ENCODE measurements at places on chromosomes 11 and 22.

GRCh38 chr11:117457835-117458234 is 130.2 kb downstream of the CEP164 start:
- no peak for DNase-seq

- DNase-seq = no peak
These were observed 17.6 kb downstream of the PRDM11 start for GRCh38 chr11:45163956-45164575.

GRCh38 chr11:62917906-62918502 is 3.2 kb downstream of the CHRM1 start:
- no peak for DNase-seq

GRCh38 chr11:60988658-60989057 is 17.2 kb downstream of the CD6 start:
- no peak for DNase-seq

- no peak for DNase-seq
These were observed 76.6 kb downstream of the CELSR1 start for GRCh38 chr22:46460857-46461256.

GRCh38 chr11:92449780-92450179 is 225.2 kb downstream of the FAT3 start:
- no peak for DNase-seq

DNA sequence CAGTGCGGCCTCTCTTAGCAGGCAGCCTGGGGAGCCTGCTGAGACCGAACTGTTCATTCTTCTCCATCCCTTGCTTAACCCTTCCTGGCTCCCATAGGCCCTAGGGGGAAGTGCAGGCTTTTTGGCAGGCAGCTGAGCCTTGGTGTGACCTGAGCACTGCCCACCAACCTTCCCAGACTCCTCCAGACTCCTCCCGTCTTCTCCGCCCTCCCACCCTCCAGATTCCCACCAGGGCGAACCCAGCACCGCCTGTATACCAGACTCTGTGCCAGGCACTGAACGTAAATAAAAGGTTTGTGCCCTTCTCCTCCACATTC is 7.9 kb downstream of the RELT start:
- DNase-seq = no peak

GRCh38 chr11:109016724-109017123 is 351.9 kb downstream of the DDX10 start:
- DNase-seq = no peak

DNA sequence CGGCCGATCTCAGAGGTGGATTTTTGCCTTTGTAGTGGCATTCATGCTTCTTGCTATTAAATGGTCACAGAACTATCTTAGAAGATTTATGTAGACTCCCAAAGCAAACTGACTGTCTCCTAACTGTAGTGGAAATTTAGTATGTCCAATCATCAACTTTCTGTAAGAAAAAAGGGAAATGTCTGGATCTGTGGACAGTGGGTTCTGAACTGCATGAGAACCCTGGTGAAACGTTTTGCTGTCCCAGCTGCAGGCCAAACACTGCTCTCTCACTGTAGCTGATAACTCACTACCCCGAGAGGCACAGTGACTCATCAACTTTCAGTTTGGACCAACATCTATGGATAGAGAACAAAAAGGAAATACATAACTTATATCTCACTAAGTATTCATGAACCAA is 387.1 kb downstream of the SOX6 start:
- peak; percentile 77 for DNase-seq

- DNase-seq = no peak
These were observed 48.5 kb upstream of the BMAL1 start for GRCh38 chr11:13229136-13229535.

- DNase-seq = peak; percentile 61
These were observed 20.6 kb upstream of the PLEKHB1 start for GRCh38 chr11:73625696-73626318.

DNA sequence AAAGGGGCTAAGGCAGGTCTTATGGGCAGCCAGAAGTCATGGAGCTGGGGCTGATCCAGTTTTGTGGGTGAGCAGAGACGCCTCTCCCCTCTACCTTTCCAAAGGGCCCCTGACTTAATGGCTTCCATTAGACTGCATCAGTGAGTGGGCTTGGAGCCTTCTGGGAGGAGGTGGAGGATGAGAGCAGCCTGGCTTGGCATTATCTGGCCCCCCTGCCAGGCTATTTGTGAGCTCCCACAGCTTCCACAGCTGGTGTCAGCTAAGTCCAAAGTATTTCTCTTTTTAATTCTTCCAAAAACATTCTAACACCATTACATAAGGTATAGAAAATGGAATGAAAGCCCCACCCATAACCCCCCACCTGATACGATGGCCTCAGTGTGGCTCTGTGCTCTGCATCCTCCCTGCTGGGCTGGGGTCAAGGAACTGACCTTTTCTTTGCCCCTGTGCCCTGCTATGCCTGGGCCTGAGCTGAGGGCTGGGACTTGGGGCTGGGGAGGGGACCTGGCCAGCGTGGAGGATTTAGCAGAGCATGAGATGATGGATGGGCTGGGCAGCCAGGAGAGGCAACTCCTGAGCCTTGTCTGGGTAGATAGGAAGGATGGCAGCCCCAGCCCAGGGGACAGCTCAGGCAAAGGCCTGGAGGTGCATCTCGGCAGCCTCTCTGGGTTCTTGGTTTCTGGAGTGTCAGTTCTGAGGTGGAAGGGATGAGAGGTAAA is 4.0 kb downstream of the AIFM3 start:
- DNase-seq = no peak

- no peak for DNase-seq
These were observed 98.6 kb downstream of the FEZ1 start for GRCh38 chr11:125397421-125397820.

DNA sequence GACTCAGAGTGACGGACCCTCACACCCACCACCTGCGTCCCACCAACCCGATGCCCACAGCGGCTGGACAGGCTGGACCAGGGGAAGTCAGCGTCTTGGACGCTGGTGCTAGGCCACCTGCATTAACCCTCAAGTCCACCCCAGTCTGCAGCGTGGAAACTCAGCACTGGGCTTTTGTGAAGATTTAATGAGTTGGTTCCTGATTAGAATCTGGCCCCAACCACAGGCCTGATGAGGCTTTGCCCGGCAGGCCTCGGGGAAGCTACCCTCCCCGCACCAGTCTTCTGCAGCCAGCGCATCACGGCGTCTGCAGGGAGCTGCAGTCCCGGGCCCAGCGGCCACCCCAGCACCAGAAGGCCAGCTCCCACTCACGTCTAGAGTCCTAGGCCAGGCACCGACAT is 101.0 kb downstream of the BRD1 start:
- DNase-seq = no peak

GRCh38 chr11:77309401-77310085 is 8.1 kb upstream of the GDPD4 start:
- no peak for DNase-seq

DNA sequence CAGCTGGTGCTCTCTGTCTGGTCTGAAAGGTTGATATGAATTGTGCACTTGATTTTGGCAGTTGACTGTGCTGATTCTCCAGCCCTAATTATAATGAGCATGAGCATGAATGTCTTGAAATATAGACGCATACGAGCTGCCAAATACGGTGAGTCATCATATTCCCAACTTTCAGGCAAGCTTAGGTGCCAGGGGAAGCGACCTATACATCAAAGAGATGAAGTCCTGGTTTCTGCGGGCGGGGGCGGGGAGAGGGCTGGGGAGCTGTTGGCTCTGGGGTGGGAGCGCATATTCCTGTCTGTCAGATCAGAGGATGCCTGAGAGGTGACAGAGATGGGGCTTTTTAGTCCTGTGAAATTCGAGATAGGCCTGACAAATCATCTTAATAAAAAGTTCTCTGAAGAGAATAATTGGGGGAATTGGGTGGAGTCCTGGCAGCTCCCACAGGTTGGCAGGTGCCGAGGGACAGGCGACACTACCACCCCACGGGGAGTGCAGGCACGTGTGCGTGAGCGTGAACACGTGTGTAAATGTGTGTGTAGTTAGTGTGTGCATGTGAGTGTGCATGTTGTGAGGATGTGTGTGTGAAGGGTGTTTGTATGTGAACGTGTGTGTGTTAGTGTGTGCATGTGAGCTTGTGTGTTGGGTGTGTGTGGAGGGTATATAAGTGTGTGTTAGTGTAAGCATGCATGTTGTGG is 865.3 kb downstream of the TBC1D22A start:
- DNase-seq = no peak

GRCh38 chr11:6608011-6608410 is 4.0 kb downstream of the TAF10 start:
- DNase-seq = no peak

DNA sequence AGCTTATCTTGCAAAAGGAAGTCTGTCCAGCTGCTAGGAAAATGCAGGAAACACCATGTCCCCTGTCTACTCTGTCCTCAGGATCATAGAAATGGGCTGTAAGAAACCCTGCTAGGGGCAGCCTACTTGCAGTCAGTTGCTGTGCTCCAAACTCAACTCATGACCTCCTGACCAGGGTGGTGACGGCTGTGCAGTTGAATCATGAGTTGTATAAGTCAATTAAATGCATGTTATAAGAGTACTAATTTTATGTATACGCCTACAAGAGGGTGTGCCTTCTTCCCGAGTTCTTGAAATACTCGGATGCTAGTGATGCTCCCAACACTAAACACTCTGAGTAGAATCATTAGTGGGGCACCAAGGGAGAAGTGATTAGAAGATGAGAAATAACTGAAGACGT is 776.4 kb downstream of the OPCML start:
- no peak for DNase-seq

DNA sequence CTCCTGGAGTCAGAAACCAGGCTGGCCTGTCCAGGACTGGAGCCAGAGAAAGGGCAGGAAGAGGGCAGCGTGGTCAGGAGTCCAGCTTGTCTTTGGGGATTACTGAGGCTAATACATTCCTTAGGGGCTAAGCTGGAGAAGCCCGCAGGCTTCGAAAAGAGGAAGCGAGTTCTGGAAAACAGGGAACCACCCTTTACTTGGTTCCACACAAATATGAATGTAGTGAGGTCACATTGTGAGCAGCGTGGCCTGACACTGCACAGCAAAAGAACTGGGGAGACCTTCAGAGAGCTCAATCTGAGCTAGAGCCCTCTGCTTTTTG is 132.3 kb downstream of the CEP164 start:
- no peak for DNase-seq

DNA sequence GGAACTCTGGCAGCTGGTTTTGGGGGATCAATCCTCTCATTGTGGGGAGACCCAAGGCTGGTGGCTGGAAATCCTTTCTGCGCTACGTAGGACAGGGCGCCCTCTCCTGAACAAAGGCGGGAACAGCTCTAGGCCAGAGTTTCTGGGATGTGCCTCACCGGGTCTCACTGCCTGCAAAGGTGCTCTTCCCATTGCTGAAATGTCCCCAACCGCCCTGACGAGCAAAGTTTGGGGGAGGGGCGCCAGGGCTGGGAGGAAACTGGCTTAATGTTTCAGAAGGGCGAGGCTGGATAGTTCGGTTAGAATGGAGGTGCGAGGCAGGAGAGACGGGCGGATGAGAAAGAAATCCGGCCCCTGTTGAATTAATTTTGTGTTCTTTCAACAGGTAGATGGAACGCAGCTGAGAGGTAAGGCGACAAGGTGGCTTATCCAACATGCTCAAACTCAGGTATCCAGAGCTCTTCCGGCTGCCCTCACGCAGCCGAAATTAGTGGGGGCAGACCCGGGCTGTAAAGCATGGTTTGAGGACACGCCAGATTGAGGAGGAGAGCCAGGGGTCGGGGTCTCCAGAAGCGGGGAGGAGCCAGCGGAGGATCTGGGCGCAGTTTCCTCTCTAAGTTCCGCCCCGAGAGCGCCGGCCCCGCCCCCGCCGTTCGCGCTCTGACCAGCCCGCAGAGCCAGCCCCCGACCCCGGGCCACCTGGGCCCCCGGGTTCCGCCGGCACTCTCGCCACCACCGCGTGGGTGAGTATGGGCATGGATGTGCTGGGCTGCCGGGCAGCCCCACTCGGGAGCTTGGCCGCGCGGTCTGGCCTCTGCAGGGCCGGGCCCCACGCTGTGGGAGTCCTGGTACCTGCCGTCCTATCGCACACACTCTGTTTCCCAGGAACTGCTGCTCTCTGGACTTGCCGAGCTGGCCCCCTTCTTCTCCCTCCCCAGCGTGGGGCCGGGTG is at the start of gene PGAP2:
PGAP2 (plus strand) TSS at position 652 of the 952 bp plus-strand sequence. CDS start 2,700 bp downstream, outside the sequence.
- peak; percentile 74 for DNase-seq

DNA sequence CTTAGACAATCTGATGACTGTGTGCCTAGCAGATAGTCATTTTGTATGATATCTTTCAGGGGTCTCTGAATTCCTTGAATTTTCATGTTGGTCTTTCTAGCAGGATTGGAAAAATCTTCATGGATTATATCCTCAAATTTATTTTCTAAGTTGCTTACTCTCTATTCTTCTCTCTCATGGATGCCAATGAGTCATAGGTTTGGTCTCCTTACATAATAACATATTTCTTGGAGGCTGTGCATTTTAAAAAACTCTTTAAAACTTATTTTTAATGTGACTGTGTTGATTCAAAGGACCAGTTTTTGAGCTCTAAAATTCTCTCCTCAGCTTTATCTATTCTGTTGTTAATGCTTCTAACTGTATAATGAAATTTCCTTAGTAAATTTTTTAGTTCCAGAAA is 198.7 kb downstream of the AASDHPPT start:
- DNase-seq = no peak

DNA sequence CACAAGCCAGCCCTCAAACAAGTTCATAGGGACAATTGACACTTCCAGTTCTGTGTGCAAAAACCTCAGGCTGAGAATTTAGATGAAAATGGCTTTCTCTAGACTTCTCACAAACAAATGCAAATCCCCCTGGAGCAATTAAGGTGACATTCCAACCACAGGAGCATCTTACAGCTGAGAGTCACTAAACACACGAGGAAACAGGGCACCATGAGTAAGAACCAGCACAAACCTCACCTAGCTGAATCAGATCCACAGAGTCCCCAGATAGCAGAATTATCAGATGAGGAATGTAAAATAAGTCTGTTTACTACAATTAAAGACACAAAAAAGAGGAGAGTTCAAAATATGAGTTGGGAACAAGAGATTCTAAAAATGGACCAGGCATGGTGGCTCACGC is 51.5 kb downstream of the RTL6 start:
- no peak for DNase-seq

- DNase-seq = no peak
These were observed 50.4 kb downstream of the RBFOX2 start for GRCh38 chr22:35978201-35978600.

DNA sequence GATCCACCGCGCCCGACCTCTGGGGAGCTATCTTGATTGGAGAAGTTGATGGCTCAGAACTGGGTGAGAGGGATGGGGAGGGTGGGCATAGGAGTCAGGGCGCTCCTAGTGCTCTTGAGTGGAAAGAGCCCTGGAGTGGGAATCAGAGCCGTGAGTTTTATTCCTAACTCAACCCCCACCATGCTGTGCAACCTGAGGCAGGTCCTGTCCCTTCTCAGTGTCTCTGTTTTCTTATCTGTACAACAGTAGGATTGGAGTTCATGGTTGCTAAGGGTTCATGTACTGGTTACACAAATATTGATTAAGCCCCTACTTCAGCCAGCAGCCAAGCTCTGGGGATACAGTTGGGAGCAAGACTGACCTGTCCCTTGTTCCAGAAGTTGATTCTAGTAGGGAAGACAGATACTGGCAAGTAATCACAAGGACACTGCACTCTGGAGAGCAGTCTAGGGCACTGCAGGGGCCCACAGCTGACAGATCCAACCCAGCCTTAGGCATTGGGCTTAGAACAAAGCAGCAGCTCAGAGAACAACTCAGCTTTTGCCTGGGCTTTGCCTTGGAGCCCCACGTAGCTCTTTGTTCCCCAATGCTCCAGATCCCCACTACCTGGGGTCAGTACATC is 12.4 kb upstream of the DAGLA start:
- no peak for DNase-seq

GRCh38 chr11:99934008-99934407 is 753.1 kb upstream of the ARHGAP42 start:
- no peak for DNase-seq

All from right lobe of liver (tissue), 6 donors.